NCI-H446 (cell line): ENCODE measurements at places on chromosomes 2 and 18.

- no peak for DNase-seq
These were observed 1.7 kb downstream of the OBSL1 start for GRCh38 chr2:219569635-219570034.

DNA sequence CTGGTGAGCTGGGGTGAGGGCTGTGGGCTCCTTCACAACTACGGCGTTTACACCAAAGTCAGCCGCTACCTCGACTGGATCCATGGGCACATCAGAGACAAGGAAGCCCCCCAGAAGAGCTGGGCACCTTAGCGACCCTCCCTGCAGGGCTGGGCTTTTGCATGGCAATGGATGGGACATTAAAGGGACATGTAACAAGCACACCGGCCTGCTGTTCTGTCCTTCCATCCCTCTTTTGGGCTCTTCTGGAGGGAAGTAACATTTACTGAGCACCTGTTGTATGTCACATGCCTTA lies 10.5 kb downstream of the PROC start:
- DNase-seq: no peak

- DNase-seq: no peak
These were observed 37.0 kb downstream of the NIFK start for GRCh38 chr2:121699421-121700333.

DNA sequence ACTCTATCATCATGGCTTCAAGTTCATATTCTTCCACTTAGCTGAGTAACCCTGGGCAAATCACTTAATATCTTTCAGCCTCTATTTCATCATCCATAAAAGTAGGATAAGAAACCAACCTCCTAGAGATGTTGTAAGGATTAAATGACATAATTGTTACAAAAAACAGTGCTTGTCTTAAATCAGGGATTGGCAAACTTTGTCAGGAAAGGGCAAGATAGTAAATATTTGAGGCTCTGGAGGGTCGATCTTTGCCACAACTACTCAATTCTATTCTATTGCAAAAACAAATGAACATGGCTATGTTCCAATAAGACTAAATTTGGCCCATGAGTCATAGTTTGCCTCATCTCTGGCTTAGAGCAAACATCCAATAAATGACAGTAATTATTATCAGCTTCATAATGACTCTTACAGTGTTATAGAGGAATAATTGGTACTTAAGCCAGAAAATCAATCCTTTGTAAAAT lies 184.7 kb downstream of the SATB2 start:
- DNase-seq: peak; percentile 43

GRCh38 chr2:143231254-143231645 lies 102.0 kb downstream of the ARHGAP15 start:
- no peak for DNase-seq

DNA sequence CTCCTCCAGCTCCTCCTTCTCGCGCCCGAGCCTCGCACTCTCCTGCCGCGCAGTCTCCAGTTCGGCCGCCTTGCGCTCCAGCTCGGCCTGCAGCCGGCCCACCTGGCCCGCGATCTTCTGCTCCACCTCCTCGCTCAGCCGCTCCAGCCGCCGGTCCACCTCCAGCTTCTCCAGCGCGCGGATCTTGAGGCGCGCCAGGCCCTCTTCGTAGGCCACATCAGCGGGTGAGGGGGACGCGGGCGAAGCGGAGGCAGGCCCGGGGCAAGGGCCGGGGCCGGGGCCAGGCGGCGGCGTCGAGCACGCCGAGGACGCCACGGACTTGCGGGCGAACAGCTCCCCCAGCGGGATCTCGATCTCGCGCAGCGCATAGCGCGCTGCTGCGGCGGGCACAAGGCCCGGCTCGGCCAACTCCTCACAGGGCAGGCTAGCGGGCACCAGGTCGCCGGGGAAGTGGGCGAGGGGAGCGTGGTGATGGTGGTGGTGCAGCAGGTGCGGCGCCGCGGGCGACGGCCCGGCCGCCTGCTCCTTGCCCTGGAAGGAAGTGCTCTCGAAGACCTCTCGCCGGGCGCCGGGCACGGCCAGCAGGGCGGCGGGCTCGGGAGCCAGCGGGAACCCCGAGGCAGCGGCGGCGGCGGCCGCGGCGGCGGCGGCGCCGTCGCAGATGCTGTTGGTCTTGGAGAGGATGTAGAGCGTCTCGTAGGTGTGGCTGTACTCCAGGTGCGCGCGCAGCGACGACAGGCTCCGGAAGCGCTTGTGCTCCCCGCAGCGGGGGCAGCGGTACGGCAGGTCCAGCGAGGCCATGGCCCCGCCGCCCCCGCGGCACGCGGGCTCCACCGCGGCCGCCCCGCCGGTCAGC lies 15.2 kb downstream of the FBXO41 start:
- DNase-seq: no peak

DNA sequence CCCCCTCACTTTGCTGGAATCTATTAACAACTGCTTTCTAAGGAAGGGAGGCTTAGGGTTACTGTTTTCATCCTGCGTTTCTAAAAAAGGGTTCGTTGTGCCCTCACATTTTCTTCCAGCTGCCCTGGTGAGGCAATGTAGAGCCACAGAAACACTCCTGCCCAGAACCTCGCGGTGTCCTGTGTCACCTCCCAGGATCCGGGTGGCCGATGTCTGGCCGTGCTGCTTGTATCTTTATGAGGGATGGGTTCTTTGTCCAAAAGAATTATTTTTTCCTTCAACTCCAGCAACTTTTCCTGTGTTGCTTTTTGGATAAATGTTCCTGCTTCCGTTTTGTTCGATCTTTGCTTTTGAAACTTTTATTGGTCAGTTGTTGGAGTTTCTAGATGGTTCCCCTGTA lies 291.8 kb upstream of the HS6ST1 start:
- DNase-seq: no peak

DNA sequence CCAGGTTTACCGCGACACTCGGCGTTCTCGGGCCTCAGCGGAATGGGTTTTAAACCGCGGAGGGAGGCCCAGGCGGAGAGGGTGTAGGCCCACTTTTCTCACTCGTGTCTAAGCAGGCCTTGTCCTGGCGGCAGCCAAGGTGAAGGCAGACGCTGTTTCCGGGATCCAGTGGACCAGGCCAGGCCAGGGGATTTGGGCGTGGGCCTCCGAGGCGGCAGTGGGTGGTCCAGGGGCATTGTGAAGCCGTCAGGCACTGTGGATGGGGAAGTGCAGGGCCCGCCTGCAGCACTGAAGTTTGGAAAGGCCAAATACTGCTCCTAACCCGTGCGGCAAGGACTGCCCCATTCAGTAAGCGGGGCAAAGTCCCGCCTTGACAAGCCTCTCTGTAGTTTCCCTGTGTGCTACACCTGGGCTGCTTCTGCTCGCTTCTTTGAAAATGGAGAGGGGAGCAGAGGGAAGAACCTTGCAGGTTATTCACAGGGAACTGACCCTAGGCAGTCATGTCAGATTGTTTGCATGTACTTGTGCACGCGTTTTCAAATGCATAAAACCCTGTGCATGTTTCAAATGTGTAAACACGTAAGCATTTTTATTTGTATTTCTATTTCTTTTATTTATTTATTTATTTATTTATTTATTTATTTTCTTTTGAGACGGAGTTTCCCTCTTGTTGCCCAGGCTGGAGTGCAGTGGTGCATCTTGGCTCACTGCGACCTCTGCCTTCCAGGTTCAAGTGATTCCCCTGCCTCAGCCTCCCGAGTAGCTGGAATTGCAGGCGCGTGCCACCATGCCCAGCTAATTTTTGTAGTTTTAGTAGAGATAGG lies 7.5 kb upstream of the DLX2 start:
- no peak for DNase-seq

DNA sequence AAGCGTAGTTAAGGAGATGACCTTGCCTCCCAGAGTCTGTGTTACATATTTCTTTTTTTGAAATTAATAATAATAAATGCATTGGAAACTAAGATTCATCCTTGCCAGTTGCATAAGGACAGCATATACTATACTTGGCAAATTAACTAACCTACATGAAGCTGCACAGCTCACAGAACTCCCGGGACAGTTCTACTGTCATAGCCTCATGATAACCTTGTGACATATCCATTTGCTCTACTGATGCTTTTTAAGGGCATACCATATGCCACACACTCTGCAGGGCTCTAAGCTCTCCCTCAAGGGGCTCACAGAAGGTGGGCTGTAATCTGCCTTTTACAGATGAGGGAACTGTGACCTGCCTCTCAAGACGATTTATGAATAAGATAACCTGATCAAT lies 3.8 kb downstream of the ITGB1BP1 start:
- no peak for DNase-seq

DNA sequence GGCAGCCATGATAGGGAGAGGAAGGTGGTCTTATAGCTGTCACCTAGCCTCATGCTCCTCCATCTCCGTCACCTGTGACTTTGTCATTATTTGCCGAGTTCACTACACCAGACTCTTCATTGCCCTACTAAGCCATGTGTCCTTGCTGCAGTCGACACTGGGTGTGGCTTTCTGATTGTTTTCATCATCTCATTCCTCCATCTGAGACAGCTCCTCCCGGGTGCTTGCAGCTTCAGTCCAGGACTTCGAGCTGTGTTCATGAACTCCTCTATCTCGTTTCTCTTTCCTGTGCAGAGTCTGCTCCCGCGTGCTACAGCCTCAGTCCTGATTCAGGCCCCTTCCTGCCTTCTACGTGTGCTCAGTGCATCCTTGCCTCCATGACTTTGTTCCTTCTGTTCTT lies 295.1 kb upstream of the TNP1 start:
- DNase-seq: no peak

GRCh38 chr18:59939127-59939526 lies 39.3 kb downstream of the PMAIP1 start:
- no peak for DNase-seq

DNA sequence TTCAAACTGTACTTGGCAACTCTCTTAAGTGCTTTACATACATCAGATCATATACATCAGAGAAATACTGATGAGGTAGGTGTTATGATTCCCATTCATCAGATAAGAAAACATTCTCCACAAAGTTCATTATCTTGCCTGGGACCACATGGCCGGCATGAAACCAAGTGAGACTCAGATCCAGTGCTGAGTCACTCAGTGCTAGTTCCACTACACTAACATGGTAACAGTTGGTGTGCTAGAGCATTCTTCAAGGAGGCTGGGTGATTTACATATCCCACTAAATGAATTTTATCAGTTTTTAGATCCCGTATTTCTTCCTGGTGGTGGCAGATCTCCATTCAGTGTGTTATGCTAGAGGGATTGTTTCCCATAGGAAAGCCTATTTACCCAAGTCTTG lies 772.0 kb downstream of the CNTNAP5 start:
- no peak for DNase-seq

GRCh38 chr2:210901326-210901725 lies 344.9 kb downstream of the CPS1 start:
- no peak for DNase-seq

- no peak for DNase-seq
These were observed 797.8 kb downstream of the CCDC85A start for GRCh38 chr2:56981554-56981953.

- DNase-seq: no peak
These were observed 19.0 kb upstream of the FAM178B start for GRCh38 chr2:97005353-97005752.

- DNase-seq: no peak
These were observed at the start of gene CDC42EP3 for GRCh38 chr2:37671009-37671815. Gene CDC42EP3, minus strand, starts transcription at chr2:37671642. Its CDS starts 25,055 bp downstream, at chr2:37646587.

GRCh38 chr2:71156573-71156972 lies 26.1 kb downstream of the MPHOSPH10 start:
- peak; percentile 48 for DNase-seq
